ENCODE measurements at places on chromosomes 12 and 14. TPM values are rescaled to one million over a fixed set of nuclear protein-coding genes. Genes with fewer than 3 reads are reported as not detected.
A peak's percentile ranks its signal among the peaks of the same experiment; 100 is the strongest.

COA8 gene
- total RNA-seq = 48.3 TPM

LTBP2 gene
- 26.5 TPM for total RNA-seq

CPNE6 gene
- total RNA-seq = not detected

DTX1 gene
- total RNA-seq = 1.5 TPM

GRCh38 chr12:32650508-32650907 is 28.6 kb upstream of the DNM1L start:
- no peak overlapping the region for H3K27ac ChIP-seq
- H3K4me3 ChIP-seq = no peak overlapping the region
- DNase-seq = no peak
- H3K36me3 ChIP-seq = peaks cover 12% of the 10 kb centered on the region
- H3K4me1 ChIP-seq = no peaks in the 10 kb centered on the region
- H3K27me3 ChIP-seq = no peaks in the 10 kb centered on the region

GRCh38 chr12:96850676-96851075 is 56.4 kb upstream of the NEDD1 start:
- no peak overlapping the region for H3K4me3 ChIP-seq
- H3K27ac ChIP-seq = no peak overlapping the region
- DNase-seq = no peak
- no peaks in the 10 kb centered on the region for H3K36me3 ChIP-seq

DNA sequence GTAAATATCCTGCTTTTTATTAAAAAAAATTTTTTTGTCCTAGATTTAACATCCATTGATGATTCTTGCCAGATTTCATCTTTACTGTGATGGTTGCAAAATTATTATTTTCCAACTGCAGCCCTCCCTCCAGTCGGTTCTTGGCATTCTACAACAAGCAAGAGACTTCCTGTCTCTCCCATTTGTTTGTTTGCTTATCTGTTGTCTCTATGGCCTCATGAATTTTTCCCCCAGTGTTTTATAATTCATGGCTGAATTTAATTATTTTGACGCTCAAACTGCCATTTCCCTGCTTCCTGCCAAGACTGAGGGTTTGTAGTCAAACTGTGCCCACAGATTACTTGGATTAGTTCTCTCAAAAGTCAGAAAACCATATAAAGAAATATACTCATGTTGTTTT is 25.9 kb downstream of the CGRRF1 start:
- no peaks in the 10 kb centered on the region for H3K27me3 ChIP-seq
- H3K4me1 ChIP-seq = peaks cover 9% of the 10 kb centered on the region
- no peak overlapping the region for H3K4me3 ChIP-seq
- DNase-seq = no peak

- H3K27ac ChIP-seq = no peak overlapping the region
- no peaks in the 10 kb centered on the region for H3K27me3 ChIP-seq
- H3K36me3 ChIP-seq = no peaks in the 10 kb centered on the region
- no peak for DNase-seq
- H3K4me3 ChIP-seq = no peak overlapping the region
These were observed 5.2 kb downstream of the NEDD1 start for GRCh38 chr12:96912261-96912660.

- H3K27ac ChIP-seq = no peak overlapping the region
- DNase-seq = peak; percentile 19
- peaks cover 44% of the 10 kb centered on the region for H3K4me1 ChIP-seq
- no peak overlapping the region for H3K4me3 ChIP-seq
These were observed 141.9 kb downstream of the CHST11 start for GRCh38 chr12:104598342-104599271.

GRCh38 chr12:40106202-40106533 is 287 bp upstream of the SLC2A13 start:
- H3K4me3 ChIP-seq = peak overlapping the region; percentile 89
- no peaks in the 10 kb centered on the region for H3K27me3 ChIP-seq
- DNase-seq = no peak
- H3K4me1 ChIP-seq = peaks cover 48% of the 10 kb centered on the region
- no peaks in the 10 kb centered on the region for H3K36me3 ChIP-seq

All from left ventricle myocardium inferior (tissue), 1 donor.